ENCODE measurements at places on chromosomes 7 and 10. TPM values are rescaled to one million over a fixed set of nuclear protein-coding genes. Genes with fewer than 3 reads are reported as not detected.

Gene OR6V1
- not detected for total RNA-seq

Gene GIMAP6
- 69.3 TPM for total RNA-seq

Gene ANKRD61
- not detected for total RNA-seq

Gene AP3M1
- total RNA-seq: 33.7 TPM

Gene TSPAN14
- total RNA-seq: 169 TPM

Gene CRHR2
- total RNA-seq: not detected

Gene TAS2R5
- total RNA-seq: 2.2 TPM

Gene COL26A1
- total RNA-seq: 0.24 TPM

Measured in lower lobe of right lung (tissue), 2 donors.